ENCODE measurements at places on chromosomes 7 and 10.

DNA sequence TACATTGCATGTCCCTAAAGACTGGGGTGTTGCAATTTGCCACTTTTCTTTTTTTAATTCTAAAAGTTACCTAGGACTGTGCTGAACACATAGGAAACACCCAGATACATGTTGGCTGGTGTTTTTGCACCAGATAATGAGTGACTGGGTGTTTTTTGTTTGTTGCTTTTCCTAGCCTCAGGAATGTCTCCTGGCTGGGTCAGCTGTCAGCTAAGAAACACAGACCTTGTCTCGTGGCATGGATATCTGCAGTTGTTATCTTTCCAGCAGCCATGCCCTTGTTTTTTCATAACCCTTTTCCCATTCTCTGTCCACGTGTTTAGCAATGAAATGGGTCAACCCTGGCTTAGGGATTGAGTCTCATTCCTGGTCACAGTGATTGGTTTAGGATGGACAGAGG, 433.9 kb upstream of the ZMIZ1 start:
- no peak for DNase-seq

DNA sequence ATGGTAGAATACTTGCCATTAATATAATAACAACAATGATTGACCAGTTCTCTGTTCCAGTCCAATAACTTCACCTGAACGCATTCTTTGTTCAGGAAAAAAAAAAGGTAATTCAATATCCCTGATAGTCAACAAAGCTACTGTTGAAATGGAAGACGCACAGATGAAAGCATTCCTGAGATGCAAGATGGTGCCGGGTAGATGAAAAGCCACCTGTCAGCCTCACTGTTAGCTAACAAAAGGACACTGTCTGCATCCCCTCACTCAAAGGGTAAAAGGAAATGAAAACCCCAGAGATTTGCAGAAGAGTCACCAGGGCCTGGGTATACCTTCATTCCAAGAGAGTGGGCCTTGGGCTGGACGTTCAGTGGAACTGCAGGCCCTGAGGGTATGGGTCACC, 357.4 kb downstream of the PLXNA4 start:
- no peak for DNase-seq

GRCh38 chr7:78953726-78954363, 499.6 kb downstream of the MAGI2 start:
- no peak for DNase-seq

DNA sequence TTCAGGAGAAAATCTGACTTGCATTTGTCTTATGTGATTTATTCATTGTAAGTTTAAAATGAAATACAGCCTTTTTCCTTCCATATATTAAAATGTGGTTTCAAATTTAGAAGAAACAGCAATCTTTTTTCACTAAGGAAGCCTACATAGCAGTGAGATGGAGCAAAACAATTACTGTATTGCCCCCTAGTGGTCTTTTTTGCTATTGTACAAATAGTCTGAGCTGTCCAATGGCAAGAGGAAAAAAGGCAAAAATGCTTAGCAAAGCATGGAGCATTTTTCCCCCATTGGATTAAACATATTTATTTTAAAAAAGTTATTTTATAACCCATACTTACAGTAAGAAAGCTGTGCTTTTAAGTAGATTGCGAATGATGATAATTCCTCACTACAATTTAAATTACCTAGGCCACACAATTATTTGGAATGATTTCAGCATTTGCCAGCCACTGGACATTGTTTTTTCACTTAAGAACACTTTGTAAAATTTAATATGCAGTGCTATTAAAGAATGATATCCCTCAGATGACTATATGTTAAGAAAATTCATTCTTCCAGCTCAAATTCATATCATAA, 119.5 kb downstream of the CPED1 start:
- DNase-seq = no peak

DNA sequence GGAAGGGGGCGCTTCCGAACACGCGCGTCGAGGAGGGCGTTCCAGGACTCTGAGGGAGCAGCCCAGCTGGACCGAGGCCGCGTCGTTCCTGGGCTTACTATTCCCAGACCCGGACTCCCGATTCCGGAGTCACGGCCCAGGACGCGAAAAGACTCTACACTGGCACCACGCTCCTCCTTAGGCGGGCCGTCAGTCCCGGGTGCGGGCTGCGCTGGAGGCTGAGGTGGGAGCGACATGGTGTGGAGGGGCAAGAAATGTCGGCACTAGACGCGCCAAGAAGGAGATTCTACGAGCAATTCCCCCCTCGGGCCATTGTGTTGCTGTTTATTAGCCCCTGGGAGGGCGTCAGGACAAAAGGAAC, 584 bp upstream of the RUNDC3B start:
- DNase-seq = no peak

DNA sequence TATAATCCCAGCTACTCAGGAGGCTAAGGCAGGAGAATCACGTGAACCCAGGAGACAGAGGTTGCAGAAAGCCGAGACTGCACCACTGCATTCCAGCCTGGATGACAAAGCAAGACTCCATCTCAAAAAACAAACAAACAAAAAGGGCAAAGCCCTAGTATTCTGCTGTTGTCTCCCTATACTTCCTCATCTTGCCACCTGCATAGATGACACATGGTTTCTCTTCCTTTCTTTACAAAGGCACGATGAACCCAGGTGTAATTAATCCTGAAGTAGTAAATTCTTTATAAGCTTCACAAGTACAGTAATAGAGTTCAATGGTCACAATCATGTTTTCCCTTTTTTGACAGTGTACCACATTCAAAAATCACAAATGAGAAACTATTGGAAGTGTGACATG, 9.8 kb upstream of the ZNF727 start:
- DNase-seq = no peak

GRCh38 chr7:141679014-141679413, 23.0 kb downstream of the DENND11 start:
- DNase-seq = no peak

- DNase-seq = no peak
Measured at GRCh38 chr7:94426980-94427875, 32.5 kb downstream of the COL1A2 start.

- DNase-seq = no peak
Measured at GRCh38 chr10:78830976-78831375, 237.8 kb upstream of the ZMIZ1 start.

DNA sequence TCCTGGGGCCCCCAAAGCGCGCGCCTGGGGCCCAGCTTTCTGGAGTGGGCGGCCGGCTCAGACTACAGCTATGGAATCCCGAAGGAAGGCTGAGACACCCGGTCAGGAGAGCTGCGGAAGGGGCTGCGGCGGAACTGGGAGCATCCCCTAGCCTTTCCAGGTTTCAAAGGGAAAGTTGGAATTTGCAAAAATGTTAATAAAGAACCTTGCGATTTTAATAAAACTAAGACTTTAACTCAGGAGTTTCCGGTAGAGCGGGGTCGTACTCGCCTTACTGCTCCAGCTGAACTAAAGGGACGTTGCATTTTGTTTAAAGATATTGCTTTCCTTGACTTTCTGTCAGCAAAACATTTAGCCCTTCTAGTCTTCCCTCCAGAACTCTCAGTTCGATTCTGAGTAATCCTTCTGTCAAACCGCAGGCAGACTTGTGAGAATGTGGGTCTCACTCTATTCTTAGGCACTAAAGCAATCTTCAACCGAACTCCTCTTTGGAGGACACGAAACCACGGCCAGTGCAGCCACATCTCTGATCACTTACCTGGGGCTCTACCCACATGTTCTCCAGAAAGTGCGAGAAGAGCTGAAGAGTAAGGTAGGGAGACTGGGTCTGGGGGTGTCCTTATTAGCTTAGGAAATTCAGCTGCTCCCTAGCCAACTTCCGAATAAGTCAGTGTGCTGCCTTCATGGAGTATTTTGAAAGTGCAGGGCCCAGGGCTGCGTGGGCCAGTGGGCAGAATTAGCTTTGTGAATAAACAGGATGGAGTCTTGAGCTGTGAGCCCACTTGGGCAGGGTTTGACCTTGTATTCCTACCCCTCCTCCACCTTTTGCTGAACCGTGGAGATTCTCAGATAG, 1.9 kb downstream of the CYP26A1 start:
- no peak for DNase-seq

- no peak for DNase-seq
Measured at GRCh38 chr10:69644658-69645295, 14.7 kb downstream of the FAM241B start.

DNA sequence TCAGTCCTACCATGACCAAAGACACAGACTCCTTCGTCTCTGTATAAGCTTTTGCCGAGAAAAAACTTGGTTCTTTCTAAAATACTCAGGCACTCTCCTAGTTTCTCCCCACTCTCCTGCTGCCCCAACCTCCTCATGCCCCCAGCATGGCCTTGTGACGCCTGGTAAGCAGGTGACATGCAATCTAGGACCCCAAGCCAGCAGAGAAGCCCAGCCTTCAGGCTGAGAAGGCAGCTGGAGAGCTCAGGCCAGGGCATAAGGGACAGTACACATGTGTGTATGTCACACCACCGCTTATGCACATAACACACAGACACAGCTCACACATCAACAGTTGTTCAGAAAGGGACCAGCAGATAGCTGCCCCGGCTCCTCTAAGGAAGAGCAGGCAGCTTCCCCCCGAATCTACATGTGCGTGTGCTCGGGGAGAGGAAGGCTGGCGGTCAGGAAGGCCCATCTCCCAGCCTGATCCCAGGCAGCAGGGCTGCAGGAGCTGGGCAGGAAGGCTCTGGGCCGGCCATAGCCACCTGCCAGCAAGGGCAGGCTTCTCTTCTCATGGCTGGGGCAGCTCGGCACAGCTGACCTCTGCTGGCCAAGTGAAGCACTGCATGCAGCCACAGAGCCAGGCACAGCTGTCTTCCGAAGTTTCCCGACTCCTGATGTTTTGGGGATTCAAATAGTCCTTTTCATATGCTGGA, 8.5 kb downstream of the DDX56 start:
- DNase-seq = no peak

GRCh38 chr7:88437132-88437531, 130.4 kb upstream of the STEAP4 start:
- no peak for DNase-seq

GRCh38 chr10:113920875-113921274, 66.4 kb downstream of the NHLRC2 start:
- no peak for DNase-seq

GRCh38 chr10:73819513-73820093, 8.2 kb upstream of the NDST2 start:
- DNase-seq = no peak

DNA sequence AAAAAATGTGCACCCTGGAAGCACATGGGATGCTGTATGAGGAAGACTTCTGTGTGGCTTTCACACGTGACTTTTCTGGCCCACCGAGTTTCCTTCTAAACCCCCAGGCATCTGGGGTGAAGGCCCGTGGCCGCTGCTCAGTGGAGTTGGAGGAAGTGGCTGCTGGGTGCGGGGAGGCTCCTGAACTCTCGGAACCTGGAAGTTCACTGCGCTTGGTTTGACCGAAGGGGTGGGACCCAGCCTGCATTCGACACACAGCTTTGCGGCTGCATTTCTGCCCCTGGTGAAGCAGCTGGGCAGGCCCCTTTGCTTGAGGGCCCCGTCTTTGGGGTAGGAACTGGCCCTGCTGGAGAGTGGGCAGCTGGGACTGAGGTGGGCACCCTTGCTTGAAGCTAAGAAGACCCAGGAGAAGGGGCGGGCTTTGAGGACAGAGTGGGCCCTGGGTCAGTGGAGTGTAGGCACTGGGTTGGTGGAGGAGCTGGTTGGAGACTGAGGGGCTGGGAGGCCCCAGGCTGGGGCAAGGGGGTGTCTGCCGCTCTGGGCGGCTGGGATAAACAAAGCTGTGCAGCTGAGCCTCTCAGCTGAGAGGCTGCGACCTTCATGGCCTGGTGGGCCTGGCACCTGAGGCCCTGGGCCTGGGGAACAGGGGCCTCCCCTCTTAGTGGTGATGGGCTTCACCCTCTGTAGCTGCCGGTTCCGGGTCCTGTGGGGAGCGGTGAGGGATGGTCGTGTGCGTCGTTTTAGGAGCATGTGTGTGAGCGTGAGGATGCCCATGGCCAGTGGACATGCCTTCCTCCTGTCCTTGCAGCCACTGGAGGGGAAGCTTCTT, 78.0 kb downstream of the INPP5A start:
- DNase-seq = no peak

GRCh38 chr7:41828911-41829310, 126.0 kb upstream of the INHBA start:
- no peak for DNase-seq

- DNase-seq = no peak
Measured at GRCh38 chr7:127979728-127980126, 51.5 kb downstream of the LRRC4 start.

- DNase-seq = no peak
Measured at GRCh38 chr10:96984541-96985131, 152.5 kb downstream of the LCOR start.

DNA sequence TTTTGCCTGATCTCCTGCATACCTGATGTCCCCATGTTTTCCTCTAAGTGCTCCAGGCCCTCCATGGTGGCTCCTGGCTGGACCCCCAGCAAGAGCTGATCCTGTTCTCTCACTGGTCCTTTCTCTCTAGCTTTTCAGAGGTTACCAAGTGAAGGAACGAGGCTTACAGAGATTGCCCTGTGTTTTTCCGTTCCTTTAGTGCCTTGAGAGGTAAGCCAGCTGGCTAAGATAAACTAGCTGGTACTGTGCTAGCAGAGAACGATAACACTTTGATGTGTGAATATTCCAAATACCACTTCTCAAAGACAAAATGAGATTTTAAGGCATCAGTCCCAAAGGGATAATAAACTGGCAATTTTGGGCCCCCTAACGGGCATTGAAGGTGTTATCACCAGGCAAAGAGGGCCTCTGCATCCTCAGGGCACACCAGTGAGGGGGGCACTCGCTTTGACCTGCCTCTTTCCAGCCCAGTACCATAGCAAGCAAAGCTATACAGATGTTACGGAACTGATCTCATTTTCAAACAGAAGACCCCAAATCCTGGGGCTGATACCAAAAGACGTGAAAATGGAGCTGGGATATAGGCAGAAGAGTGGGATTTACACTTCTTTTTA, 8.4 kb upstream of the CCNY start:
- no peak for DNase-seq

- DNase-seq = no peak
Measured at GRCh38 chr10:62136931-62137330, 131.7 kb downstream of the RTKN2 start.

- no peak for DNase-seq
Measured at GRCh38 chr7:73597978-73598782, 19.8 kb upstream of the TBL2 start.
